ENCODE measurements at places on chromosomes 5 and 9. TPM values are rescaled to one million over a fixed set of nuclear protein-coding genes. Genes with fewer than 3 reads are reported as not detected.

Gene NUTM2F
- not detected for total RNA-seq

Gene ANKDD1B
- total RNA-seq: 0.03 TPM

Gene C9orf153
- not detected for total RNA-seq

Gene GABRA6
- not detected for total RNA-seq

Gene CENPH
- 101 TPM for total RNA-seq

Gene CYLC2
- not detected for total RNA-seq

Gene PCDHAC1
- 17.3 TPM for total RNA-seq

Gene IQGAP2
- 36.8 TPM for total RNA-seq

Gene HACD4
- total RNA-seq: 0.42 TPM

Gene MTRR
- 31.2 TPM for total RNA-seq

Gene HNRNPH1
- total RNA-seq: 527 TPM

Gene SNCAIP
- 7.4 TPM for total RNA-seq

All from H7 (cell line).